ENCODE measurements at places on chromosomes 3 and 15. TPM values are rescaled to one million over a fixed set of nuclear protein-coding genes. Genes with fewer than 3 reads are reported as not detected.

The HES1 gene
- 11.4 TPM for total RNA-seq

The CEMIP gene
- total RNA-seq, result 0.14 TPM

The TCF12 gene
- total RNA-seq, result 46.5 TPM

The EOMES gene
- total RNA-seq, result 0.08 TPM

The ALAS1 gene
- total RNA-seq, result 186 TPM

The LMAN1L gene
- 21.9 TPM for total RNA-seq

The INKA1 gene
- total RNA-seq, result 3.1 TPM

The IP6K2 gene
- 29.3 TPM for total RNA-seq

The P2RY1 gene
- total RNA-seq, result 10.1 TPM

The HHATL gene
- total RNA-seq, result 440 TPM

Data from Right ventricle myocardium inferior (tissue), 1 donor.